Endothelial cell (in vitro differentiated cells): ENCODE measurements at places on chromosomes 13 and 19. TPM values are rescaled to one million over a fixed set of nuclear protein-coding genes. Genes with fewer than 3 reads are reported as not detected.

Gene CABP5
- not detected for total RNA-seq

GRCh38 chr19:47742634-47743033 is 2.7 kb upstream of the NOP53 start:
- H3K27ac ChIP-seq: no peak overlapping the region
- no peak for DNase-seq
- H3K36me3 ChIP-seq: peaks cover 25% of the 10 kb centered on the region
- H3K27me3 ChIP-seq: peaks cover 15% of the 10 kb centered on the region
- H3K4me3 ChIP-seq: peak overlapping the region; percentile 31

Gene NAPSA
- total RNA-seq: not detected

Gene DNAJB1
- 45.7 TPM for total RNA-seq

DNA sequence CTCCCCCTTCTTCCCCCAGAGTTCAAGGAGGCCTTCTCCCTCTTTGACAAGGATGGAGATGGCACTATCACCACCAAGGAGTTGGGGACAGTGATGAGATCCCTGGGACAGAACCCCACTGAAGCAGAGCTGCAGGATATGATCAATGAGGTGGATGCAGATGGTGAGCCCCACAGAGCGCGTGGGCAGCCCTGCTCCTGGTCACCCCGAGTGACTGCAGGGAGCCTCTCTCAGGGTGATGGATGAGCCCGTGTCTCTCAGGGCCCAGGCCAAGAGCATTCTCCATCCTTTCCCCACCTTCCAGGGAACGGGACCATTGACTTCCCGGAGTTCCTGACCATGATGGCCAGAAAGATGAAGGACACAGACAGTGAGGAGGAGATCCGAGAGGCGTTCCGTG is 7.0 kb downstream of the CALM3 start:
- DNase-seq: no peak
- H3K4me1 ChIP-seq: peaks cover 9% of the 10 kb centered on the region
- no peak overlapping the region for H3K27ac ChIP-seq
- peaks cover 22% of the 10 kb centered on the region for H3K27me3 ChIP-seq
- H3K36me3 ChIP-seq: peaks cover 28% of the 10 kb centered on the region

Gene VPS36
- total RNA-seq: 51.6 TPM

DNA sequence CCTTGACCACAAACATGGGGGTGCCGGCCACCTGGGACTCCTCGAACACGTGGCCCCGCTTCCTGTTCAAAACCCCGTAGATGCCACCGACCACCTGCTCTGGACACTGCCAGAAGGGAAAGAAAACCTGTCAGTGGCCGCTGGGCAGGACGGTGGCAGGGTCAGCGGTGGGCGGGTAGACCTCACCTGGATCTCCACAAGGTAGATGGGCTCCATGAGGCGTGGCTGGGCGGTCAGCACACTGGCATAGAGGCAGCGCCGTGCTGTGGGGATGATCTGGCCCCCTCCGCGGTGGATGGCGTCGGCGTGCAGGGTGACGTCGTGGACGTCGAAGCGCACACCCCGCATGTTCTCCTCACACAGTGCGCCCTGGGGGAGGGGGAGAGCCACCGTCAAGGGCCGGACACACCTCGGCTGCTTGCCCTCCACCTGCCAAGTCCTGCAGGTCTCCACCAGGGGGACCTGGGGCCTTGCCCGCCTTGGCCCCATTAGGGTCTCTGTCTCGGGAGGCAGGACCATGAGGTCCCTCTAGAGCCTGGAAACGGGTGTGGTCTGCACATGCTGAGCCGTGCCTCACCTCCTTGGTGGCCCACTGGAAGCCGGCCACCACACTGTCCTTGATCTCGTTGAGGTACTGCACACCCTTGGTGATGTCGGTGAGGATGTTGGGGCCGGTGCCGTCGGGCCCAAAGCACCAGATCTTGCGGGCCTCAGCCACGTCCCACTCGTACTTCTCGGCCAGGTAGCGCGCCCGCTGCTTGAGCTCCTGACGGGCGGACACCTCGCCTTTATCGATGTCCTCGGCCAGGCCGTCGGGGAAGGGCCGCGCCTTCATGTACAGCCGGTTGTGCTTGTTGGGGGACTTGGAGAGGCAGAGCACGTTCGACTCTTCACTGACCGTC is 6.6 kb upstream of the DAPK3 start:
- peaks cover 18% of the 10 kb centered on the region for H3K36me3 ChIP-seq
- DNase-seq: no peak
- H3K4me3 ChIP-seq: no peak overlapping the region

Gene HSH2D
- not detected for total RNA-seq

DNA sequence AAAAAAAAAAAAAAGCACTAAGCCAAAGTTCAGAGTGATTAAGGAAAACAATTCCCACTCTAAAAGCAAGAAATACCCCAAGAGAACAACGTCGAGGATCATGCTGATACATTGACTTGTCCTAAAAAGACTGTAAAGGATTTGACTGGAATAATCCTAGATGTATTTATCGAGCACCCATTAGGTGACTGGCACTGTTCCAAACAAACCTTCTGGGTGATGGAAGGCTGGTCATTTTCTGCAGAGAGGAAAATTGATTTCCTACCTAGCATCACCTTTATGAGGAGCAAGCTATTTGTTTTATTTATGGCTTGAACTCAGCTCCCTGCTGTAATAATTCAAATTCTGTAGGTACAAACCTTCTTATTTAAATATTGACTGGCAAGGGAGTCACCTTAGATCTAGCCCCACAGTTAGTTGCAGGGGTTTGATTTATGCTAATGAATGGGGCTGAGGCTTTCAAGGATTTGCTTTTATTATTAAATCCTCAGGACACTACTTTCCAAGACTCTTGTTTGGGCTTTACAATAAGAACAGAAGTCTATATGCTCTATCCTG is 471.0 kb downstream of the OLFM4 start:
- peaks cover 2% of the 10 kb centered on the region for H3K27me3 ChIP-seq
- H3K4me3 ChIP-seq: no peak overlapping the region
- H3K36me3 ChIP-seq: no peaks in the 10 kb centered on the region
- DNase-seq: no peak
